Caki2 (cell line): ENCODE measurements at places on chromosomes 2 and 18. TPM values are rescaled to one million over a fixed set of nuclear protein-coding genes. Genes with fewer than 3 reads are reported as not detected.

The HOXD1 gene
- 2.4 TPM in 1 of 2 replicates, not detected in the other for total RNA-seq

The CDH20 gene
- not detected in 2 replicates for total RNA-seq

The IL1R1 gene
- total RNA-seq, result 1.5 TPM in 1 of 2 replicates, not detected in the other

The PCARE gene
- not detected in 2 replicates for total RNA-seq

The TEKT4 gene
- total RNA-seq, result not detected in 2 replicates

The RBM43 gene
- 7.6 and 11.0 TPM in 2 replicates for total RNA-seq

The FEZ2 gene
- 52.6 and 64.1 TPM in 2 replicates for total RNA-seq

The MAL gene
- total RNA-seq, result 1.4 TPM in 1 of 2 replicates, not detected in the other

The CD28 gene
- not detected in 2 replicates for total RNA-seq

The UGT1A3 gene
- 0.78 TPM in 1 of 2 replicates, not detected in the other for total RNA-seq

The RBM44 gene
- 0.03 TPM in 1 of 2 replicates, not detected in the other for total RNA-seq

The PPM1G gene
- total RNA-seq, result 148 and 186 TPM in 2 replicates

The CAPN14 gene
- total RNA-seq, result 0.57 and 1.6 TPM in 2 replicates

The KIF3C gene
- 10.7 and 15.7 TPM in 2 replicates for total RNA-seq

The TUBA3E gene
- total RNA-seq, result not detected in 2 replicates

The ZSWIM2 gene
- not detected in 2 replicates for total RNA-seq

The LOXHD1 gene
- not detected in 2 replicates for total RNA-seq

The RANBP2 gene
- 14.6 and 16.5 TPM in 2 replicates for total RNA-seq

The MYOM1 gene
- 0.17 and 0.20 TPM in 2 replicates for total RNA-seq

The TXNDC9 gene
- 92.7 and 117 TPM in 2 replicates for total RNA-seq

The C2orf15 gene
- total RNA-seq, result 0.95 and 4.2 TPM in 2 replicates

The SCG2 gene
- 2.4 and 3.1 TPM in 2 replicates for total RNA-seq

The RUFY4 gene
- total RNA-seq, result not detected in 2 replicates

The TPO gene
- total RNA-seq, result not detected in 2 replicates

The UGT1A8 gene
- 0.87 and 2.2 TPM in 2 replicates for total RNA-seq

The TMEM178A gene
- 0.24 TPM in 1 of 2 replicates, not detected in the other for total RNA-seq

The CHRND gene
- not detected in 2 replicates for total RNA-seq

The PRKAG3 gene
- total RNA-seq, result not detected in 2 replicates

The KCTD1 gene
- 14.8 and 38.0 TPM in 2 replicates for total RNA-seq

The TDRD15 gene
- not detected in 2 replicates for total RNA-seq

The ERCC3 gene
- total RNA-seq, result 24.1 and 49.6 TPM in 2 replicates
